ENCODE measurements at places on chromosomes 6 and 20.

DNA sequence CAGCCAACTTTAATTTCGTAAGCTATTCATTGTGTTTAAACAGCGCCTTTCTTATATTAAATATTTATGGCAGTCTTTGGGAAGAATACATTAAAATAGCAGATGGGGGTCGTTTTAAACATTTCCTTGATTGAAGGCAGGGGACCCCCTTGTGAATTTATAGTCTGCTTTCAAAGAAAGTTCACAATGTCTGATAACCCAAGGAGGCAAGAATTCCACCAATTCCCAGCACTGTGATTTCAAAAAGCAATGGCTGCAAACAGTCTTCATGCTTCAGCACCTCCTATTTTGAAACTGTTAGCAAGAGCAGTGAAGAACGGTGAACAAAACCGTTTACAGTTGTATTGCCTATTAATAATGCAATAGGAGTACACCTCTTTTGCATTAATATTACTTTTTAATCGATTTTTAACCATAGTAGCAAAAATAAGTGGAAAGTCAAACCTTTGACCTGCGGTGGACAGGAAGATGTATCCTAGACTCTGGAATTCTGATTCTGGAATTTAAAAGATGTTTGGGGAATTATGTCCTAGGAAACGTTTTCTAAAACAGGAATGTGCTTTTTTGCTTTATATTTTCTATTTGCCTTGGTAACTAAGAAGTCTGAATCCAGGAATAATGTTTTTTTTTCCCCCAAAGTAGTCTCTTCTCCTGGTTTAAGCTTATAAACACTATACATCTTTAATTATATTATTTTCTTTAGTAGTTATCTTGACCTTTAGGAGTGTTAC lies 393.0 kb downstream of the CDKAL1 start:
- peak; percentile 49 for DNase-seq

- no peak for DNase-seq
Observed at GRCh38 chr6:77030929-77031674, 432.2 kb downstream of the HTR1B start.

DNA sequence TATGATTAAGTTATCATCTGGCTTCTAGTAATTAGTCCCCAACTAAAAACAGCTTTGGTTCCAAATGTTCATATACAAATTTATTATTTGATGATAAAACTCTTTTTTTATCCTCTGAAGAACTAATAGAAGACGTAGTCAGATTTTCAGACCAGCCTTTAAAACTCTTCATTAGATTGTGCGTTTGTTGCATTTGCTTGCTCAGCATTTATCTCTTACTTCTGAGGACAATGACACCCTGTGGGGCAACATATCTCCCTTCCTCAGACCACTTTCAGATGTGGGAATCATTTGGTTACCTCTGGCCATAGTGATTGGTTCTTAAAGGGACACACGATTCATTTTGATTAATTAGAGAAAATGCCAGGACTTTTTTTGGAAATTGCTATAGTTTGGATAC lies 481.8 kb downstream of the HAO1 start:
- DNase-seq: no peak

DNA sequence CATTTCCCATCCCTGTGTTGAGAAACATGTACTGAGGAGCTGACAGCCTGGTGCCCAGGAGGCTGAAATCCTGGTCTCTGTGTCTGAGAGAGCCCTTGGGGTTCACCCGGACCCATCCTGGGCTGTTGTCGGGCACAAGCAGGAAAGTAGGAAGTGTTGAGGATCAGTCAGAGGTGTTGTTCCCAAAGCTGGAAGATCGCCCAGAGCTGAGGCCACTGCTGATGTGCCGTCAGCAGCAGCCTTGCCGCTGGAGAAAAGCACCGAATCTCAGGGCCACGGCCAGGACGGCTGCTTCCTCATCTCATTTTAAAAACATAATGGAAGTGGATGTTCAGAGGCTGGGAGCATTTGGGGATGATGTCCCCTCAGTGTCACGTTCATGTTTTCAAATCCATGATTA lies 218.5 kb downstream of the UST start:
- no peak for DNase-seq

DNA sequence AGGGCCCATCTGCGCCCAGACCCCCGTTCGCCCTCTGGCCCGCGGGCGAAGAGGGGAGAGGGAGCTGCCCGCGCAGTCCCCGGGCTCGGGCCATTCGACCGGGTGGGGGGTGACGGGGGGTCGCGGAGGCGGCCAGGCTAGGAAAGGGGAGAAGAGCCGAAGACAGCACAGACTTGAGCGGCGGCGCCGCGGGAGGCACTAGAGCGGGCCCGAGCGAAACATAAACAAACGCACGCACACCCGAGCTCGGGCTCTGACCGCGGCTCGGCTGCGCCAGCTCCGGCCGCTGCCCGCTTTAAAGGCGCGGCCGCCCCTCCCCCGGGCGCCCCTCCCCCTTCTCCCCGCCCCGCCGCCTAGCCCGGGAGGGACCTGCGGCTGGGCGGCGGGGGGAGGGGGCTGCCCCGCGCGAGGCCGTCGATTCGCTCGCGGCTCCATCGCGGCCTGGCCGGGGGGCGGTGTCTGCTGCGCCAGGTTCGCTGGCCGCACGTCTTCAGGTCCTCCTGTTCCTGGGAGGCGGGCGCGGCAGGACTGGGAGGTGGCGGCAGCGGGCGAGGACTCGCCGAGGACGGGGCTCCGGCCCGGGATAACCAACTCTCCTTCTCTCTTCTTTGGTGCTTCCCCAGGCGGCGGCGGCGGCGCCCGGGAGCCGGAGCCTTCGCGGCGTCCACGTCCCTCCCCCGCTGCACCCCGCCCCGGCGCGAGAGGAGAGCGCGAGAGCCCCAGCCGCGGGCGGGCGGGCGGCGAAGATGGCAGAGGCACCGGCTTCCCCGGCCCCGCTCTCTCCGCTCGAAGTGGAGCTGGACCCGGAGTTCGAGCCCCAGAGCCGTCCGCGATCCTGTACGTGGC lies at the start of gene FOXO3:
Gene FOXO3 (plus strand): TSS at position 455 of the 846 bp plus-strand sequence. CDS start 292 bp downstream, at position 747.
- DNase-seq: peak; percentile 90

Data from renal pelvis (tissue), 12 donors.